Fibroblast of lung (primary cell): ENCODE measurements at places on chromosomes 4 and X.

DNA sequence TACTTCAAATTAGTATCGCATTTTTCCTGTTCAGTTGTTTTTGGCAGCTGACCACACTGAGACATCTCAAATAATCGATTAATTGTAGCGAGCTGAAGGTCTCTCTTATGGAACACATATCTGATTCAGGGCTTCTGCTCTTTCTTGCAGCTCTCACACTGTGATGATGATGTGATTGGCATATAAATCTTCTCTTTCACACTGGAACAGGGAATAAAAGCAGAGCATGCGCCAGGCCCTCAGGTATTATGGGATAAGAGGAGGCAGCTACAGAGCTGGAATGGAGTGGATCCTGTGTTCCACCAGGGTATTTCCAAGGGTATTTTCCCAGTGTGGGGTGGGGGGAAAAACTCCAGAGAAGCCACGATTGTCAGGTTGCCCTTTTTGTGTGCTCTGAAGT is 265.4 kb upstream of the CASK start:
- no peak for DNase-seq

DNA sequence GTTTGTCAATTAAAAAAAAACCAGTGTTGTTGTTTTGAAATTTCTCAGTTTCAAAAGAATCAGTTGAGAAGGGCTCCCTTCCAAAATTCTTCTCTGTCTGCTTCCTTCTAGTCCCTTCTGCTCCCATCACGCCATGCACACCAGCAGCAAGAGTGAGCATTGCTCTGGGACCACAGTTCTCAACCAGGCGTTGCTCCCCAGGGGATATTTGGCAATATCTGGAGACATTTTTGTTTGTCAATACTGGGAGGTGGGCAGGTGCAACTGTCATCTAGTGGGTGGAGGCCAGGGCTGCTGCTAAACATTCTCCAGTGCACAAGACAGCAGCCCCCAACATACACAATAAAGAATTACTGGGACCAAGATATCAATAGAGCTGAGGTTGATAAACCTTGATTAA is 74.8 kb upstream of the EGFL6 start:
- no peak for DNase-seq

- DNase-seq, result no peak
Measured at GRCh38 chr4:81639248-81639647, 167.5 kb upstream of the RASGEF1B start.

GRCh38 chrX:106404512-106404911 is 207.3 kb upstream of the RADX start:
- DNase-seq, result no peak

- no peak for DNase-seq
Measured at GRCh38 chr4:15510961-15511360, 41.3 kb downstream of the CC2D2A start.

DNA sequence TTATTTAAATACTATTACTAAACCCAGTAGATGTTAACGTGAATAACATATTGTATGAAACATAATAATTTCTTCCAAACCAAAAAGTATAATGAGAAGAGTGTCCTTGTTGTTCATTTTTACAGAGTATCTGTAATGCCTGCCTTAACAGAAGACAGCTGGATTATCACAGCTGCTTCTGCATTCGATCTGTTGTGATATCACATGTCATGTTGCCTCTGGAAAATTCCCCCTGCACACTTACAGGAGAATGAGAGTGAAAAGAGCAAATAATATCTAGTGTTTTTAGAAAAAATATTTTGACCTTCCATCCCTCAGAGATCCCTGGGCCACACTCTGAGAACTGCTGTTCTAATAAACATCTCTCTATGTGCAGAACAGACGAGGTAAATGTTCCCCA is 240.1 kb upstream of the NOCT start:
- DNase-seq, result no peak

GRCh38 chr4:98599617-98600205 is 58.7 kb downstream of the TSPAN5 start:
- no peak for DNase-seq
